NCI-H187 treated with DMSO at 0.1 percent for 48 hours (cell line): ENCODE measurements at places on chromosomes 13 and 19.

GRCh38 chr13:41562541-41563178 lies 105.3 kb downstream of the RGCC start:
- DNase-seq: no peak

DNA sequence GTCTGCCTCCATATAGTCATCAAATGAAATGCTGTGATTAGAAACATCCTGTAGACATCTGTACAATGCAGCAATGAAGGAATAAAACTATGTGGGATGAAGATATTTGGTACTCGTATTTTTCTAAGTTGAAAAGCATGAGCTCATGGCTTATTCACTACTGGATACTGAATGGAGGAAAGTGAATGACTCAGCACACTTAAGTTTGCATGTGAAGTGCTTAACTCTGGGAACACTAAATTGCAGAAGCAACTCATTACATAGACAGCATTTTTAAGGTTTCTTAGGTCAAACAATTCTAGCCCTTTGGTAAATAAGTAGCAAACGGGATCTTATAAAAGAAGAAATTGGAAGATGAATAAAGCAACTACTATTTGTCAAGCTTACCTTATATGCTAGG lies 429.0 kb upstream of the MIR17HG start:
- DNase-seq: no peak

- DNase-seq: no peak
Measured at GRCh38 chr13:106197496-106197895, 338.0 kb downstream of the EFNB2 start.

DNA sequence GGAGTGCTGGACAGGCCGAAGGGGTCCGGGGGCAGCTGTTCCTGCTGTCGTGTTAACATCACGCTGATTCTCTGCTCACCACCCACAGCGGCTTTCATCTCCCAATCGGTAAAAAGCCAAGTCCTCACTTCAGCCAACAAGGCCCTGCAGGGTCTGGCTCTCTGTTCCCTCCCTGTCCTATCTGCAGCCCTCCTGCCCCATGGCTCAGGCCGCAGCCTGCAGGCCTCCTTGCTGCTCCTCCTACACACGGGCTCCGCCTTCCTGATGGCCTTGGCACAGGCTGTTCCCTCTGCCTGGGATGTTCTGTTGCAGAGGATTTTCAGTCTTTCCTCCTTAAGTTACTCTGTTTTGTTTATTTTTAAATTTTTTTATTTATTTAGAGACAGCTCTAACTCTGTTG lies 22.2 kb downstream of the FUZ start:
- DNase-seq: no peak

DNA sequence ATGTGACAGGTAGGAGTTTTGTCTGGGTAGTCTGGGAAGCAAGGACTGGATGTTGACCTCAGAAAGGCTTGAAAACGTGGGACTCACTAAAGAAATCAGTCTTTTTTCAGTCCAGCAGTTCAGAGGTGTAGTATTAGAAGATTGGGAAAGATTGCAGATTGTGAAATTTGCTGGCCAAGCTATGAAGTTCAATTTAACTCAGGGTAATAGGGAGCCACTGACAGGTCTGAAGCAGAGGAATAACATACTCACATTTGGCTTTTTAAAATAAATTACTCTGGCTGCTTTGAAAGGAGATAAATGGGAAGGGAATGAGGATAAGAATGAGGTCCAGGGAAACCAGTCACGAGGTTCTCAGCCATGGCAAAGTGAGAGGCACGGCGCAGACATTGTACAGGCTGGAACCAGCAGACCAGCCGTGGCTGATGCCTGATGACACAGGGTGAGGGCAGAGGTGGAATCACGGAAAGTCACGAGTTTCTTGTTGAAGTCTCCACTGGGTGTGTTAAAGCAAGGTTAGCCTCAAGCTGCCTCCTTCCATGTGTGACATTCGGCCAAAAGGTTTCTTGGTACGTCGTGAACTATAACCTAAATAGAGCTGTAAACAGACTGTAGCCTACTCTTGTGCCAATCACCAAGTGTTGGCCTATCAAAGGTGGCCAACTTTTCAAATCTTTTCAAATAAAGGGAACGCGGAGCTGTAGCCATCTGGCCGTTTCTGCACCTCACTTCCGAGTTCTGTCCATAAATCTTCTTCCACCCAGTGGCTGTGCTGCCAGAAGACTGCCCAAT lies 377.6 kb downstream of the IRS2 start:
- DNase-seq: no peak

DNA sequence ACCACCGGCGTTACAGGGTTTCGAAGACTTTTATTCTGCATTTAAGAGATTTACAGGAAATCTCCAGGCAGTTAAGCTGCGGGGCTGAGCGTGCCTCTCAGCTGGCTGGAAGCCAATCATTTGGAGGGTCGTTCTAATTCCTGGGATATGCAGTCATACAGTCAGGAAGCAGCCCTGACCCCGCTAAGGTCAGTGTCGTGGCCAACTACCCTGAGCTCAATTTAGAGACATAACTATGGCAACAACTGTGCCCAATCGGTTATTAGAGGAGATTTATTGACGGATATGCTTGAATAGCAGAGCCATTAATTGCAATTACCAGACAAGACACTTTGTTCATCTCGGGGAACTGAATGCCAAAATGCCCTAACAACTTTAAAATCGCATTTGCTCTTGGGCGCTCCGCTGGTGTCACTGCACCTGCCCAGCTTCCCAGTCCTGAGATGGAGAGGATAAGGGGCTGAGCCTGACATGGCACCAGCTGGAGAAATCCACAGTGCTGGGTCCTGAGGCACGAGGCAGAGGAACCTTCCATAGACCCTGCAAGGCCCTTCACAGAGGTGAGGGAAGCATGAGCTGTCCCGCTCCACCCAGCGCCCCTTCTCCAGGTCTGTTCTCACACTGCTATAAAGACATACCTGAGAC lies 15.1 kb upstream of the ZNF507 start:
- no peak for DNase-seq

GRCh38 chr19:10767726-10768125 lies 49.8 kb downstream of the DNM2 start:
- DNase-seq: no peak

- no peak for DNase-seq
Measured at GRCh38 chr19:15318241-15318691, 14.1 kb downstream of the BRD4 start.

- DNase-seq: no peak
Measured at GRCh38 chr13:113613789-113614379, 29.3 kb downstream of the TFDP1 start.

DNA sequence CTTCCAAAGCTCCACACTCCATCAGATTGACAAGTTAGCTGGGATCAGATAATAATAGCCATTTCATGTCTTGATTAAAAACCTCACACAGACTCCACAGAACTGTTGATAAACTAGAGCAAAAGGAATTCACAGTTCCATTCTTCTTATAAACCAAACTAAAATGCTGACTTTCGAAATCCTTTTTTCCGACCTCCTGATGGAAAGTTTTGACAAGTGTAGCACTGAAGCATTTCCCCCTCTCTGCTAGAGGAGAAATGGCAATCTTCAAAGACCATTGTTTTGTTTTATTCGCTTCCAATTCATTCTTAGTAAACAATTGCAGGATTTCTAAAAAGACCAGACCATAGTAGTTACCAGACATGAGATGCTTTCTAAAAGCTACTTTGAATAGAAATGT lies 58.8 kb downstream of the COL4A2 start:
- DNase-seq: no peak

GRCh38 chr13:29954082-29955028 lies 103.9 kb upstream of the UBL3 start:
- no peak for DNase-seq

GRCh38 chr13:110445722-110446574 lies 115.6 kb downstream of the RAB20 start:
- no peak for DNase-seq

DNA sequence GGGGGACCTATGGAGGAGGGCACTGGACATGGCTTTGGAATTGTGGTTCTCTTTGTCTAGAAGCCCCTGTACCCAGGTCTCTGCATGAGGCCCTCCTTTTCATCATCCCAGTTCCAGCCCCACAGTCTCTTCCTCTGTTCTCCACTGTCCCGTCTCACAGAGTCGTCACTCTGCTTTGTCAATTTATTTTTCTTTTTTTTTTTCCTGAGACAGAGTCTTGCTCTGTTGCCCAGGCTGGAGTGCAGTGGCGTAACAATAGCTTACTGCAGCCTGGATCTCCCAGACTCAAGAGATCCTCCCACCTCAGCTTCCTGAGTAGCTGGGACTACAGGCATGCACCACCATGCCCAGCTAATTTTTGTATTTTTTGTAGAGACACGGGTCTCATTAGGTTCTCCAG lies 619 bp upstream of the EXOC3L2 start:
- DNase-seq: no peak
